CD4-positive, alpha-beta T cell (primary cell): ENCODE measurements at places on chromosomes 5 and 9.

DNA sequence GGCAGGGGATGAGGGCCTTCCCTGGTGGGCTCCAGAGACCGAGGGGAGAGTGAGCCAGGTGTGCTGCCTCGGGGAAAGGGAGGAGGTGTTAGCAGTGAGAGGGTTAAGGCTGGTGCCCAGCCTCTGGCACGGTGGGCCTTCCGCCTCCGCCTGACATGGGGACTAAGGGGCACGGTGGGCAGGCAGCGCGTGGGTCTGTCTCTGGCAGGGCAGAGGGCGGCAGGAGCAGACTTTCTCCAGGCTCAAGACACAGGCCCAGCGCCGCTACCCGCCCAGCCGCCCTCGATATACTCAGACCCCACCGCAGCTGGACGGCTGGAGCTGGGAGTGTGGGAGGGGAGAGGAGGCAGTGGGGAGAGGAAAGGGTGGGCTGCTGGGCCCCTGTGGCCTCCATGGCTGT is 14.9 kb upstream of the FRMPD1 start:
- no peak for DNase-seq

- DNase-seq: no peak
Measured at GRCh38 chr5:170448221-170448620, 55.6 kb upstream of the KCNIP1 start.

DNA sequence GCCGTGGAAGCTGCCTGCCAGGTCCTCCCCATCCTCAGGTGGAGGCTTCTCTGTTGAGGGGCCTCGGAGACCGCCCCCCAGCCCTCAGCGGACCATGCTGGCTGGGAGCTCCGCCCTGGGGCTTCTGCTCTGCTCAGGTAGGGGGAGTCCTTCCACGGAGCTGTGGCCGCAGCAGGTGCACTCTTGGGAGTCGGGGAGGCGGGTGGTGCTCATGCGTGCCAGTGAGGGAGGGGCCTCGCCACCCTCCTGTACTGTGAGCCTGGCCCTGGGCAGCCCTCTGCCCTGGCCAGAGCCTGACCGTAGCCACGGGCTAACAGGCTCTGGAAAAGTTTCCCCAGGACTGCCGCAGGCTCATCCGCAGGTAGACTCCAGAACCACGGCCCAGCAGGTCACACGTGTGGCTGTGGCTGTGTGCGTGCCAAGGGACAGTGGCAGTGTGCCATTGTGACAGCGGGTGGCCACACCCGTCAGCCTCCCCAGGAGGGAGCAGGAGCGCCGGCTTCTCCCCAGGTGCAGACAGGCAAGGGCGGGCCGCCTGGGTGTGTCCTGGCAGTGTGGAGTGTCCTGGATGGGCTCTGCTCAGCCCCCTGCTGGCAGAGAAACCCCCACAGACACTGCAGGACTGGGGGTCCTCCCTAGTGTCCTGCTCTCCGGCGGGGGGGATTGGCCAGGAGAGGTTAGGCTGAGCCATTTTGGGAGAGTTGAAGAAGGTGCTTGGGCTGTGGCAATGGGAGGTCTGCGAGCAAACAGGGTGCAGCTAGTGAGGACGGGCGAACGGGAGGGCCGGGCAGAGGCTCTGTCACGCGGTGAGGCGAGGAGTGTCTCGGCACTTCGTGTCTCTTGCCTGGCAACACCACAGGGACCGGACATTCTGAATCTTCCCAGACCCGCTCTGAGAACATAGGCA is 29.5 kb downstream of the TPPP start:
- no peak for DNase-seq

DNA sequence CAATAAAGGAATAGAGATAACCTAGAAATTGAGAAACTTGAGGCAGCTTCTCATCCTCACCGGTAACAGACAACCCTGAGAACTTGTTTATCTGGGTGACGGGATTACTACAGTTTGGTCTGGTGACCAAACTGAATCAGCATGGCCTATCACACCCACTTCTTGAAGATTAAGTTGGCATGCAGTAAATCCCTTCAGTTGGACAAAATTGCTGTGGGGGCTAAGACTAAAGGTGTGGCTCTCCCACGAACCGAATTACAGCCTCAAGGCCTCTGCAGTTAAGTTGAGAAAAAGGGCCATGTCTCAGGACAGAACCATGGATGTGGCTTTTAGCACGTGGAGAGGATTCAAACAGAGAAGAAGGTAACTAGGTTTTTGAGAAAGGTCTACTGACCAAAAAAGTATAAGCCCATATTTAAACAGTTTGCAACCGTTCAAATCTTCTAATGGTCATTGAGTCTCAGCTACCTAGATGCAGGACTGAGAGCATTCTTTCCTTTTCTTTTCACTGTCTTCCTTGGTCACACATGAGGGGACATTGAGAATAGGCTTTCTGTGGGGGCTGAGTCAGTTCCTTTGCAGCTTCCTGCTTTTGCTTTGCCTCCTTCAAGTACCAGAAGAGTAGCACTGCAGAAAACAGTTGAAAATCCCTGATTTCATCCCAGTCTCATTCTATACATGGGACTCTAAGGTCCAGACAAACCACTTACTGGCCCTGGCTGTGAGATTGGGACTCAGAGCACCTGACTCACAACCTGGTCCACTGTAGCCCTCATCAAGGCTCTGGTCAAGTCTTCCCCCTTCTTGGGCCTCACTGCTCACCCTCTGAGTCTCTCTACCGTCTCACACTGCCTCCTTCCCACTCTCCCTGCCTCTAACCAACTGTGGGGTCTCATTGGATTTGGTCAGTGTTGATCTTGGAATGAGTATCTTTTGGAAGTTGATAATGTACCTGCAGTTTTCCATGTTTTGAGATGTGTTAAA is 30.9 kb downstream of the PDE6A start:
- DNase-seq: no peak

GRCh38 chr9:92234514-92234913 is 59.0 kb downstream of the IARS1 start:
- DNase-seq: no peak

- DNase-seq: no peak
Measured at GRCh38 chr5:131974016-131974415, 28.6 kb upstream of the MEIKIN start.

GRCh38 chr9:127700594-127701255 is 6.1 kb upstream of the CFAP157 start:
- no peak for DNase-seq

- DNase-seq: no peak
Measured at GRCh38 chr5:180411948-180412347, 58.8 kb upstream of the GFPT2 start.

DNA sequence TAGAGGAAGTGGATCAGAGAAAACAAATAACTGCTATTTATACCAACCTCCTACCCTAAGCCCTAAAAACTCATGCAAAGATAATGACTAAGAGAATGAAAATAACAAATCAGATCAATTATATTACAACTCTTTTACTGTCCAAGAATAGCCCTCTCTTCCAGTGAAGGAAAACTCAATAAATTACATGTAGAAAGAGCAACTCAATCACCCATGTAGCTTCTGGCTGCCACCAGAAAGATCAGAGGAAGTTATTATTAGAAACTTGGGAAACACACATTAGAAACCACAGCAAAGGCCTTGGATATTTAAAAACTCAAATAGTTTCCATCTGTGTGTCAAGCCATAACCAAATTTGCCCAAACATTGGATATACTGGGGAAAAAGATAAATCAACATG is 134.0 kb upstream of the TARS1 start:
- no peak for DNase-seq

DNA sequence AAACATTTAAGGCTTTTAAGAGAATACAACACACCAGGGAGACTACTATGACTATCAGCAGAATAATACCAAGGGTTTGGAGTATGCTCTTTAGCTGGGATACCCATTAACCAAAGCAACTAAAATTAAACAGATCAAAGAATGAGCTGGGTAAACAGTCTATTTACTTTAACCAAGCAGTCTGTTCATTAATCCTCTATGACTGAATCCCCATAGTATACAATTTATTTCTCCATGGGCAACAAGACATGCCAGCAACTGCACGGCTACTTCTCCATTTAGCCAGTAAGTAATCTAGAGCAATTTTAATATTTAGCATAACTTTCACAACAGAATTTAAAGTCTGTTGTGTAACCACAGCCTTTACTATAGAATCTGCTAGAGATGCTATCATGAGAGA is 77.6 kb downstream of the CDO1 start:
- DNase-seq: no peak

- no peak for DNase-seq
Measured at GRCh38 chr9:97293207-97293721, 14.2 kb upstream of the CCDC180 start.

DNA sequence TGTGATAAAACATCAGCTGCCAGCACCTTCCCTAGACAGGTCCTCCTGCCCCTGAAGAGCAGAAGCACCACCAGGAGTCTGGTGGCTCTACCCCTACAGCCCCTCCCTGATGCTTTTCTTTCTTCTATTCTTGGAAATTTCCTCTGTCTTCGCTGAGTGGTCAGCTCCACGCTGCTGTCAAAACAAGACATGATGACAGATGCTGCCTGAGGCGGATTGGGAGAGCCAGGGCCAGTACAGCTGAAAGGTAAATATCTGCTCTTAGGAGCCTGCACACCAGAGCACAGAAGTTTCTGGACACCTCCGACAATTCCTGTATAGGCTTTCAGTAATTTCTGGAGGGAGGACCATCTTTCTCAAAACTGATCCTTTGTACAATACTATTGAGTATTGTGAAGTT is 4.7 kb upstream of the OR1Q1 start:
- no peak for DNase-seq

DNA sequence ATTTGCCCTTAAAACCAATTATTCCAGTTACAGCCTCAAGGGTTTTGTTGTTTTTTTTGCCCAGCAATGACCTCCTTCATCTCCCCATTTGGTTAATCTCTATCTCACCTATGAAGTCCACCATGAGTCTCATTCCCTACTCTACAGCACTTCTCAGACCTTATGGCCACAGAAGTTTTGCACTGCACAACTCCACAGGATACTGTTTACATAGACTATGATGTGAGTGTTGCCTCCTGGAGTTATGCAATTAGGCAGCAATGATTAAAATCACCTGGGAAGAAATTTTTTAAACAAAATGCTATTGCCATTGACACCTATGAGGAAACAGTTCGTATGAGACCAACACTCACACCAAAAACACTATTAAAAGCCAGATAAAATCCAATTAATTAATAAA is 39.7 kb downstream of the ZDHHC21 start:
- DNase-seq: no peak

DNA sequence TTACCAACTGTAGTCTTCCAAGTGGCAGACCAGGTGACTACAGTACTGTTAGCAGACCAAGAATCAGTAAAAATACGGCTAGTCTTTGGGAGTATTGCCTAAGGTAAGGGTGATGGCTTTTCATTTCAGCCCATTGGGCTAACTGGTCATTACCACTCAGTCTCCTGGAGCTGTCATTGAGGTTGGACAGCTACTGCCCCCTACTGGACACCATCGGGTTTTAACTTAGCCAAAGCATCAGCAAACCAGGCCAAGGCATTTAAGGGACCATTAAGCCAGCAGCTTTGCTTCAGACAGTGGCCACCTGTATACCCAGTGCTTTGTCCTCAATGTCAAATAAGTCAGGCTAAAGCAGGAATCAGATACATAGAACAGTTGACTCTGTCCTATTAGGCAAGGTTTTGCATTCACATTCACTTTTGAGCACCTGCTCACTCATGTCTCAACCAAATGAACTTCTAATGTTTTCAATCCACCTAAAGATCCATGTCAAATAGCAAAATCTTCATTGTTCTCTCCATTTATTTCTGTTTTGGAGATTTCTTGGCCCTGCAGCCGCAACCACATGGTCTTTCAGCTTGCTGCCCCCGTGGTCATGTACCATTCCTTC is 117.2 kb downstream of the INVS start:
- peak; percentile 37 for DNase-seq
